T-helper 2 cell treated with Interferon-gamma antibody and Interleukin-4, amounts not matched to agents 5 μg/mL and 100 μg/mL, for 36 hours (primary cell): ENCODE measurements at places on chromosomes 13 and 19.

- H3K36me3 ChIP-seq = no peaks in the 10 kb centered on the region
- H3K4me1 ChIP-seq = no peaks in the 10 kb centered on the region
- no peak overlapping the region for H3K4me3 ChIP-seq
- no peak overlapping the region for H3K27ac ChIP-seq
- no peak for DNase-seq
- no peaks in the 10 kb centered on the region for H3K27me3 ChIP-seq
These were observed 89.3 kb downstream of the NUFIP1 start for GRCh38 chr13:44899967-44900366.

DNA sequence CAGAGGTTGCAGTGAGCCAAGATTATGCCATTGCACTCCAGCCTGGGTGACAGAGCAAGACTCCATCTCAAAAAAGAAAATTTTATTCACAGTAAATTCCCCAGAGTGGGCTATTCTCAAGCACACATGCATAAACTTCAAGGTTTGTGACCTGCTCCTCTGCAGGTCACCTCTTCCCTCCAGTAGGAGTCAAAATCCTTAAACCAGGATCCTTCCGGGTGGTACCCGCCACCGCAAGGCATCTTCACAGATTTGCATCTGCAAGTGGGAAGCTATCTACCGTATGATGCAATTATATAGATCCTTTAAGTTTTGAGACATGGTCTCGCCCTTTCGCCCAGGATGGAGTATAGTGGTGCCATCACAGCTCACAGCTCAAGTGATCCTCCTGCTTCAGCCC lies 3.0 kb upstream of the ECH1 start:
- peaks cover 17% of the 10 kb centered on the region for H3K4me1 ChIP-seq
- no peak overlapping the region for H3K4me3 ChIP-seq
- peaks cover 56% of the 10 kb centered on the region for H3K36me3 ChIP-seq

DNA sequence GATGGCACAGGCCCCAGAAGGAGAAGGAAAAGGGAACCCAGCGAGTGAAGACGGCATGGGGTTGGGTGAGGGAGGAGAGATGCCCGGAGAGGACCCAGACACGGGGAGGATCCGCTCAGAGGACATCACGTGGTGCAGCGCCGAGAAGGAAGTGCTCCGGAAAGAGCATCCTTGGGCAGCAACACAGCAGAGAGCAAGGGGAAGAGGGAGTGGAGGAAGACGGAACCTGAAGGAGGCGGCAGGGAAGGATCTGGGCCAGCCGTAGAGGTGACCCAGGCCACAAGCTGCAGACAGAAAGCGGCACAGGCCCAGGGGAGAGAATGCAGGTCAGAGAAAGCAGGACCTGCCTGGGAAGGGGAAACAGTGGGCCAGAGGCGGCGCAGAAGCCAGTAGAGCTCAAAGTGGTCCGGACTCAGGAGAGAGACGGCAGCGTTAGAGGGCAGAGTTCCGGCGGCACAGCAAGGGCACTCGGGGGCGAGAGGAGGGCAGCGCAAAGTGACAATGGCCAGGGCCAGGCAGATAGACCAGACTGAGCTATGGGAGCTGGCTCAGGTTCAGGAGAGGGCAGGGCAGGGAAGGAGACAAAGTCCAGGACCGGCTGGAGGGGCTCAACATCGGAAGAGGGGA lies 1.1 kb downstream of the PPP1R12C start:
- DNase-seq = peak; percentile 51
- H3K4me3 ChIP-seq = peak overlapping the region; percentile 97
- peaks cover 12% of the 10 kb centered on the region for H3K36me3 ChIP-seq
- peaks cover 33% of the 10 kb centered on the region for H3K4me1 ChIP-seq
- peak overlapping the region; percentile 97 for H3K27ac ChIP-seq

DNA sequence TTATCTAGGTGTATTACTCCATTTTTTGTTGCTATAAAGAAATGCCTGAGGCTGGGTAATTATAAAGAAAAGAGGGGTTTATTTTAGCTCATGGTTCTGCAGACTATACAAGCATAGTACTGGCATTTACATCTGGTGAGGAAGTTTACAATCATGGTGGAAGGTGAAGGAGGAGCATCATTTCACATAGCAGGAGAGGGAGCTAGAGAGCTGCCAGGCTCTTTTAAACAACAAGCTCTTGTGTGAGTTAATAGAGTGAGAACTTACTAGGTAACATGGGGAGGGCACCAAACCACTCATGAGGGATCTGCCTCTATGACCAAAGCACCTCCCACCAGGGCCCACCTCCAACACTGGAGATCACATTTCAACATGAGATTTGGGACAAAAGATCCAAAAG lies 221.7 kb upstream of the GPC6 start:
- no peaks in the 10 kb centered on the region for H3K36me3 ChIP-seq
- DNase-seq = no peak
- no peak overlapping the region for H3K4me3 ChIP-seq
- no peak overlapping the region for H3K27ac ChIP-seq
- H3K27me3 ChIP-seq = no peaks in the 10 kb centered on the region
- H3K4me1 ChIP-seq = no peaks in the 10 kb centered on the region

- no peaks in the 10 kb centered on the region for H3K36me3 ChIP-seq
- H3K4me3 ChIP-seq = no peak overlapping the region
- no peak for DNase-seq
- peaks cover 16% of the 10 kb centered on the region for H3K4me1 ChIP-seq
- H3K27me3 ChIP-seq = peaks cover 26% of the 10 kb centered on the region
These were observed 3.9 kb downstream of the TTYH1 start for GRCh38 chr19:54418930-54419800.

DNA sequence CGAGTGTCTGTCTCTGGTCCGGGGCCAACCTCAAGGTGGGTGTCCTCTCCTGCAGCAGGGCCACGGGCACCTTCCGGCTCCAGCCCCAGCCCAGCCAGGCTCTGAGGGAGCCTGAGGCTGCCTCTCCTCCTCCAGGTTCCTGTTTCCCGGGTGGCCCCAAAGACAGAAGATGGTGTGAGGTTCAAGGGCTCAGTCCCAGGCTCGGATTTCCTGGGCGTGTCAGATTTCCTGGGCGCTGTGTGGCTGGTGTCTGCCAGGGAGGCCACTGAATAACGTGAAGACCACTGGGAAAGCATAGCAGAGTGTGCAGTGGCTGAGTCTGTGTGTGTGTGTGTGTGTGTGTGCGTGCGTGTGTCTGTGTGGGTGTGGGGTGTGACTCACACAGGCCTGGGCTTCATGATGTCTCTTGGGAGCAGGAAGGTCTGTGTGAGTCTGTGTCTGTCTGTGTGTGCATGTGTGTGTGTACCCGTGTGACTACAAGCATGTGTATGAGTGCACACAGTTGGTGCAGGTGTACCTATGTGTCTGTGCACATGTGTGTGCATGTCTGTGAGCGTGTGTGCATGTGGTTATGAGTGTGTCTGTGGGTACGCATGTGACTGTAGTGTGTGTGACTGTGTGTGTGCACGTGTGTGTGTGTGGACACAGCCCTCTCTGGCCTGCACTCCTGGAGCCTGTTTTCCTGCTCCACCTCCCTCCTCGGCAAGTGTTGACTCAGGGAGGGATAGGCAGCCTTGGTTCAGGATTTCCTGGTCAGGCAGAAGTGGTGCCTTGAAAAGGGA lies 28.3 kb downstream of the CEBPA start:
- no peaks in the 10 kb centered on the region for H3K27me3 ChIP-seq
- no peak overlapping the region for H3K4me3 ChIP-seq
- peak; percentile 39 for DNase-seq
- no peak overlapping the region for H3K27ac ChIP-seq
- no peaks in the 10 kb centered on the region for H3K36me3 ChIP-seq

- H3K4me3 ChIP-seq = no peak overlapping the region
- no peak for DNase-seq
- no peaks in the 10 kb centered on the region for H3K27me3 ChIP-seq
- peaks cover 7% of the 10 kb centered on the region for H3K36me3 ChIP-seq
- peaks cover 20% of the 10 kb centered on the region for H3K4me1 ChIP-seq
These were observed 48.0 kb downstream of the RGCC start for GRCh38 chr13:41505209-41505835.

DNA sequence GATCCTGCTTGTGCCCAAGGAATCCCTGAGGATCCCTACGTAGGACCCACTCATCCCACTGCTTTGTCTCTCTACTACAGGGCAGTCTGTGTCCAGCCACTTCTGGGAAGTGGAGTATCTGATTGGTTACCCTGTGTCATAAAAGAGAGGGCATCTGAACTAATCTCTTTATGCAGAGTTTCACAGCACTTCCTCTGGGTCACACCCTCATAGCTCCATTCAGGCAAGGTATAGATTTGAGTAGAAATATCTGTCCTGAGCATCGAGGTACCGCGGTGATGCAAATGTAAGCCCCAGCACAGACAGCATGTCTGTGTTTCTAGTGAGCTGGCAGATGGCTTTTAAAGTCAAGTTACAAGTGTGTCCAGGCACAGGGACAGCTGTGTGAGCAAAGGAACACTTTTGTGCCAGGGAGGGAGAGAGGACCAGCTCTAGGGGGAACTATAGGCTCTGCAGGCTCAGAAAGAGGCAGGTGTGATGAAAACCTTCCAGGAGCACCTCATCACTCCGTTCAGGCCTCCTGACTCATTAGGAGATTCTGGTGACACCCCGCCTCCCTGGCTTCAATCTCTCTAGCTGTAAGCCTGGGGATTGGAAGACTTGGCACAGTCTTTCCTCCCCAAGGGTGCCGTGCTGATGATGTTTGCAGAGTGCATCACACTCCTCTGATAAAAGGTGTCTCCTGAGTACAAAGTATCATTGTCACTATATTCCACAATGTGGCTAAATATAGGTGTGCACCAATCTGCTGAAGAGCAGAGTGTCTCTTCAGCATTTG lies 84.3 kb upstream of the UBL3 start:
- DNase-seq = peak; percentile 20
- peaks cover 56% of the 10 kb centered on the region for H3K4me1 ChIP-seq
- H3K27ac ChIP-seq = peak overlapping the region; percentile 93
- H3K4me3 ChIP-seq = peak overlapping the region; percentile 93
- peaks cover under 1% of the 10 kb centered on the region for H3K36me3 ChIP-seq

DNA sequence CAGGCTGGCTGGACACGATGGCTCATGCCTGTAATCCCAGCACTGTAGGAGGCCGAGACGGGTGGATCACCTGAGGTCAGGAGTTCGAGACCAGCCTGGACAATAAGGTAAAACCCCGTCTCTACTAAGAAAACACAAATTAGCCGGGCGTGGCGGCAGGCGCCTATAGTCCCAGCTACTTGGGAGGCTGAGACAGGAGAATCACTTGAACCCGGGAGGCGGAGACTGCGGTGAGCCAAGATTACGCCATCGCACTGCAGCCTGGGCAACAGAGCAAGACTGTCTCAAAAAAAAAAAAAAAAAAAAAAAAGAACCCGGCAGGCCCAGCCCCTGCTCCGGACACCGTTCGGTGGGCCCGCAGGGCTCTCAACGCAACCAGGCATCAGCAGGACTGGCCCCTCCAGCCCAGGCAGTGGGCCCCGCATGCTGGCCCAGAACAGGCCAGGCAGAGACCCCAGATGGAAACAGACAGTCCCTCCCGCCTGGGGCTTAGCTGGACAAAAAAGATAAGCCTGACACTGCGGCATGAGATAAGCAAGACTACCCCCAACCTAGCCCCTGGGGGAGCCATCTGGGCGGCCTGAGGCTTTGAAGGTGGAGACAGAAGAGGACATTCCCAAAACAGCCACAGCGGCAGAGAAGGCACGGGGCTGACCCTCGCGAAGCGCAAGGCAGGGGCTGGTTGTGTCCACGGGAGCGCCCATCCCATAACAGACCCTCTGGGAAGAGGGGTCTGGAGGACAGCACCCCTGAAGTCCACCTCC lies 11.6 kb downstream of the REXO1 start:
- H3K27me3 ChIP-seq = no peaks in the 10 kb centered on the region
- peaks cover 3% of the 10 kb centered on the region for H3K4me1 ChIP-seq
- H3K4me3 ChIP-seq = no peak overlapping the region
- H3K27ac ChIP-seq = no peak overlapping the region
